GF-D8 (cell line): ENCODE measurements at places on chromosomes 5 and 9.
A peak's percentile ranks its signal among the peaks of the same experiment; 100 is the strongest.

DNA sequence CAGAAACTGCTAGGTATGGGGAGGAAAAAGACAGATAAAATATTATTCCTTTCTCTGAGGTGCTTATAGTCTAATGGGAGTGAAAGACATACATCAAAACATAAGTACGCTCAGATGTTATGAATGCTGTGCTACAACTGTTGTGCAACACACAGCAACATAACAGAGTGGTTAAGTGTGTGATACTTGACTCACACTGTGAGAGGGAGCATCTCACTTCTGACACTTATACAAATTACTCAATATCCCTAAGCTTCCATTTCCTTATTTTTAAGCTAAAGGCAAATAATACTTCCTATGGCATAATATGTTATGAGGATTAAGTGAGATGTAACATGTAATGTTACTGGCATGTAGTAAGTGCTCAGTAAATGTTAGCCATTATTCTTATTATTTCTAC, 110.6 kb upstream of the FER start:
- no peak for DNase-seq

DNA sequence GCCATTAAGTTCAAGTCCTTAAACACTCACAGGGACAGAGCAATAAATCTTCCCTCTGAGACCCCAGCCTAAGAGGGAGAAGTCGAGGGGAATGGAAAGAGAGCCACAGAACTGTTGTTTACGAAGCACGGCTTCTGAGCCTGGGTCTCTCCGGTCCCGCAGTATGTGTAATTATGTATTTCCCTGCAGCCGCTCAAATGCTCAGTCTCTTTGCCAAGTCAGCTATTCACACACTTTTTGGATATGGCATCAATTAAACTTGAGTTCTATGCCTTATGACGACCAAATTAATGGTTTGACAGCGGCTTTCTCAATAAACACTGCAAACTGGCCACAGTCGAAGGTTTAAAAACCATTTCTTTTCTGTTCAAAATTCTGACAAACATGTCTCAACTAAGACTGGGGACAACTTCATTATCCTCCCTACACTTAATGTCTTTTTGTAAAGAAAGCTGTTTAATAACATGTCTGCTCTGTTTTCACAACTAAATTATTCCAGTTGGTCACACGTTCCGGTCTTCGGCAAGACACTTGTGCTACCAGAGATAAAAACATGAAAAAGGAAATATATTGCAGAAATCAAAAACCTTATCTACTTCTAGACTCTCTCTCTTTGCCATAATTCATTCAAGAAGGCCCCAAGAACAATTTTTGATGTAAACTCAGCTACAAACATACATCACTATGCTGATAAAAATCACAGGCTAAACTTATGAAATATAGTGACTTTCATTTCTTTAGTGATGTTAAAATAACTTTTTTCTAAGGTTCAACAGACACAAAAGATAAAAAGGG, 203.2 kb downstream of the GAPVD1 start:
- no peak for DNase-seq

DNA sequence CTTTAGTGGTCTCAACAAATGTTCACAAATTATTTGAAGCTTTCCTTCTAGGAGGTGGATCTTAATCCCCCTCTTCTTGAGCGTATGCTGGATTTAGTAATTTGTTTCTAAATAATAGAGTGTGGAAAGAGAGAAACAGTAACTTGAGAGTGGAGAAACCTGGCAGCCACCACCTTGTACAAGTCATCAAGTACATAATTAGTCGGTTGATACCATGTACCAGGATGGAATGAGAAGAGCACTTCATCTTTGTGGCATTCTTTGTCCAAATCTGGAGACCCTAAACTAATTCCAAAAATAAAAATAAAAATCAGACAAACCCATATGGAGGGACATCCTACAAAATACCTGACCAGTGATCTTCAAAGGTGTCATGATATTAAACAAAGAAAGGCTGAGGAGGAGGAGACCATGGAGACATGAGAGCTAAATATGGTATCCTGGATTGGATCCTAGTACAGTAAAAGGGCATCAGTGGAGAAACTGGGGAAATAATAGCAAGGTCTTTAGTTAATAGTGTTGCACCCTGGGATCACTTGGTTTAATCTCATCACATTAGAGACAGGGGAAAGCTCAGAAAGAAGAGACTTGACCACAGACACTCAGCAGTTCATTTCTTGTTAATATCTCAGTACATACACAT, 147.9 kb downstream of the ASTN2 start:
- no peak for DNase-seq

DNA sequence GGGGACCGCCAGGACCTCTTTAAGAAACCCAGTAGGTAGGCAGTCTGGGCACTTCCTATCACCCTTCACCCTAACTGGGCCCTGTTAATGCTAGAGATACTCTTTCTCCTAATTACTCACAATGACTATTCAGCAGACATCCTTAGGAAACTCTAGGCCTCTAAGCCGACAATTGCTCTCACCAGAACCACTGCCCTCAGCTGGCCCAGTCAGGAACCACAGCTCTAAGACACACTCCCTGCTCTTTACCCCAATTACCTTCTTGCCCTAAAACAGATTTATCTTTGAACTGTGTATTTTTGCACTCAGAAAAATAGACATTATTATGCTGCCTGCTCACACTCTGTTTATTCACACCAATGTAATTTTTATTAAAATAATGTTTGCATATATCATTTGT, 432.6 kb upstream of the SLC30A5 start:
- no peak for DNase-seq

DNA sequence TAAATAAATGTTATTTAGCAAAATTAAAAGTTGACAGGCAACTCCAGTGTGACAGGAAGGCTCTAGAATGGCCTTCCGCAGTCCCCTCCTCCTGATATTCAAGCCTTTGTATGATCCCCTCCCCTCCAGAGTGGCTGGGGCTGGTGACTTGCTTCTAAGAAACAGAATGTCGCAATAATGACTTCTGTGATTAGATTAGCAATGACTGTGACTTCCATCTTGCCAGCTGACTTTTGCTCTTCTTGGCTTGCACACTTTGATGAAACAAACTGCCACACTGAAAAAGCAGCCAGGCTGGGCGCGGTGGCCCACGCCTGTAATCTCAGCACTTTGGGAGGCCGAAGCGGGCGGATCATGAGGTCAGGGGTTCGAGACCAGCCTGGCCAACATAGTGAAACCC, 106.5 kb upstream of the LARP1 start:
- DNase-seq: peak; percentile 51

GRCh38 chr5:168163966-168164365, 127.5 kb upstream of the WWC1 start:
- DNase-seq: no peak

- DNase-seq: no peak
These were observed 13.5 kb upstream of the MELK start for GRCh38 chr9:36559036-36559695.

- no peak for DNase-seq
These were observed 561.4 kb downstream of the CAAP1 start for GRCh38 chr9:26331223-26331622.

DNA sequence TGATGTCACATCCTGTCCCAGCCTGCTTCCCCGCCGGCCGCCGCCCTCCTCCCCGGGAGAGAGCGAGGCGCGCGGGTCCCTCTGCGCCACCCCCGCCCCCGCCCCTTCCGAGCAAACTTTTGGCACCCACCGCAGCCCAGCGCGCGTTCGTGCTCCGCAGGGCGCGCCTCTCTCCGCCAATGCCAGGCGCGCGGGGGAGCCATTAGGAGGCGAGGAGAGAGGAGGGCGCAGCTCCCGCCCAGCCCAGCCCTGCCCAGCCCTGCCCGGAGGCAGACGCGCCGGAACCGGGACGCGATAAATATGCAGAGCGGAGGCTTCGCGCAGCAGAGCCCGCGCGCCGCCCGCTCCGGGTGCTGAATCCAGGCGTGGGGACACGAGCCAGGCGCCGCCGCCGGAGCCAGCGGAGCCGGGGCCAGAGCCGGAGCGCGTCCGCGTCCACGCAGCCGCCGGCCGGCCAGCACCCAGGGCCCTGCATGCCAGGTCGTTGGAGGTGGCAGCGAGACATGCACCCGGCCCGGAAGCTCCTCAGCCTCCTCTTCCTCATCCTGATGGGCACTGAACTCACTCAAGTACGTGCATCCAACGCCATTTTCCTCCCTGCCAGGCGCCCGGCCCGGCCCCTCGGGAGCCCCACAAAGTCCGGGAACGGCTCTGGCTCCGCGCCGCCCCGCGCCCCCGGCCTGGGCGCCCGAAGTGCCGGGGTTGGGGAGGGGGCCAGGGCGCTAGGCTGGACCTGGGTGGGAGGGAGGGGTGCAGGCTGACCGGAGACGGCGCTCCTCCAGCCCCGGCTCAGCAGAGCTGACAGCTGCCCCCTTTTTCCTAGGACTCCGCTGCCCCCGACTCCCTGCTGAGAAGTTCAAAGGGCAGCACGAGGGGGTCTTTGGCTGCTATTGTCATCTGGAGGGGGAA, 12.0 kb upstream of the OLFM1 start:
- no peak for DNase-seq

- DNase-seq: no peak
These were observed 8.2 kb upstream of the AGPAT2 start for GRCh38 chr9:136695435-136695895.

DNA sequence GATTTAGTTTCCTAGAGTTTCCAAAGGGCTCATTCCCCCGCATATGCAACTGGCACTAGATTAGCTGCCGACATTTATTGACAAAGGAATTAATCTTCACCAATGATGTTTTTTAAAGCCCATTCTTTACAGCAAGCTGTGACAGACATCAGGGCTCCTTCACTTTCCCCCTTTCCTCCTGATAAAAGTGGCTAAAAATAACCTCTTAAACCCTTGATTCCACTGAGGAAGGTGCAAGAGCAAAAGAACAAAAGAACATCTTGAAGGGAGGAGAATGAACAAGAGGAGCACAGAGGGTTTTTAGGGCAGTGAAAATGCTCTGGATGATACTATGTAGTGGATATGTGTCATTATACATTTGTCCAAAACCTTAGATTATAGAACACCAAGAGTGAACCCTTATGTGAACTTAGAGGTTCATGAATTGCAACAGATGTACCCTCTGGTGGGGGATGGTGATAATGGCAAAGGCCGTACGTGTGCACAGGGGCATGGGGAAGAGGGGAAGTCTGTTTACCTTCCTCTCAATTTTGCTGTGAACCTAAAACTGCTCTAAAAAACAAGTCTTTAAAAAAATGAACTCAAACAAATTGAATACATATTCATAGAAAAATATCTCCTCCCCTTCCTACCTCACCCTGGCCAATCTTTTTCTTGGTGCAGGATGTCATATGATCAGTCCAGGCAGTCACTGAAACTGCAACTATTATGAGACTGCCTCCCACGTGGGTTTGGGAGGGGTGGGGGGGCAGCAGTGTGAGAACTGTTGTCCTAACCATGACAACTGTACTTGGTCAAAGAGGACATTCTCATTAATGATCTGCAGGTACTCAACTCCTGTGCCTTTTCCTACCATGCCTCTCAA, 83.0 kb downstream of the MARCHF3 start:
- no peak for DNase-seq

DNA sequence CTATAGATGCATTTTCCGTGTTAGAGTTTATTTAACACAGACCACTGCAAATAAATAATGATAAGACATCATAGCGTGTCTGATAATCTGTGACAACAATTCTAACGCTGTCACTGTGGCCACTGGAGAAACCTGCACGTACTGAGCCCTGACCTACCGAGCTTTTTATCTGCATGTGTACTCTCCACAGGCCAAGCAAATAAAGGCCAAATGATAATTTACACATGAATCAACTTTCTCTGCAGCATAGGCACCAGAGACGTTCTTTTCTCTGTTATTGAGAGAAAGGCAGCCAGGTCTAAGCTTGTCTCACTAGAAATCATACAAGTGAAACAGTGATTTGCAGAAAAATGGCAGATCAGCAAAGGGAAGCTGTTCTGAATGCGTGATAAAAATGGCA, 75.8 kb downstream of the POU5F2 start:
- DNase-seq: no peak

GRCh38 chr5:147382776-147383175, 127.1 kb downstream of the DPYSL3 start:
- DNase-seq: no peak

DNA sequence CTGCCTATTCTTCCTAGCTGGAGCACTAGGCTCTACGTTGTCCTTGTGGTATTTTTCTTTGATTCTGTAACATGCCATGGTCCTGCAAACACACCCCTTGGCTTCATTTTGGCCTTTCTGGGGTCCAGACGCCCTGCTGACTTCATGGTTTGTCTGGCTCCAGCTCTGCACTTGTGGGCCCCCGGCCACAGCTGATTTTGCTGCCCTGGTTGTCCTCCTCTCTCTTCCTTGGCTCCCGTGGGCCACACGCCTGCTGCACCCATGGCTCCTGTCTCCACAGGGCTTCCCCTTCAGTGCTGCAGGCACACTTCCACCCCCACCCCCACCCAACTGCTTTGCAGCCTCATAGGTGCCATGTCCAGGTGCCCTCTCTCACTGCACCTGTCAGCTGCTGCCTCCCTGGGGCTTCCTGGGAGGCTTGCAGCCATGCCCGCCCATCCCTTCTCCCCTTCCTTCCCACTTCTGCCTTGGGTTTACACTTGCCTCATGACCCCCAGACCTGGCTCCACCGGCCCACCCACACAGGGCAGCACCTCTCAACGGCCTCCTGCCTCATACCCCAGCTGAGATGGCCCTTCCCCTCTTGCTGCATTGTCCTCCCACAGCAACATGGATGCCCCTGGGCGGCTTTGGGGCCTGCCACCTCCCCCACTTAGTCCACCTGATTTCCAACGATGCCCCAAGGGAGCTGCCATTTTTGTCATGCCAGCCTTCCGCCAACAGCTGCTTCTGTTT, 25.6 kb downstream of the SLC6A3 start:
- no peak for DNase-seq

DNA sequence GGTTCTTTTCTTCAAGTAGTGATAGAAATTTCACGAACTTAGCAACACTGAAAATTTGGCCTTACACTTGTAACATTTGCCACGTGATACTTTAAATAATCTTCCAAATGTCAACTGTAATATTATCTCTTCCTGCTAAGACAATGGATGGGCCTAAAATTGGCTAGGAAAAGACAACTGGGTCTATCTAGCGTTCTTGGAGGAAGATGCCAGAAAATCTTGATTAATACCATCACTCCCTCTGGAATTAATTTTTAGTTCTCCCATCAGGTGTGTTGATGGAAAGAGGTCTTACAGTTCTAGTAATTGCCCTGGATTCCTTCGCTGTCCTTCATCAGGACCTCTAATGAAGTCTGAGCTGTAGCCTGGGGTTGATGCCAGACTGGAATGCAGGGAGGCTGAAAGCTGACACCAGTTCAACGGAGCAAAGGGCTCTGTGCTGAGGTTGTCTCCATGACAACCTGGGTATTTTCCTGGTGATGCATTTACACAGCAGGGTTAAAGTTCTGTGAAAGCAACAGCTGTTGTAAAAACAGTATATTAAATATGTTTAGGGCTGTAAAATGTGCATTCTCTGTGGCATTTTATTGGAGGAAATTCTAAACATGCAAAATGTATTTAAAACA, 92.3 kb downstream of the GAS1 start:
- no peak for DNase-seq

DNA sequence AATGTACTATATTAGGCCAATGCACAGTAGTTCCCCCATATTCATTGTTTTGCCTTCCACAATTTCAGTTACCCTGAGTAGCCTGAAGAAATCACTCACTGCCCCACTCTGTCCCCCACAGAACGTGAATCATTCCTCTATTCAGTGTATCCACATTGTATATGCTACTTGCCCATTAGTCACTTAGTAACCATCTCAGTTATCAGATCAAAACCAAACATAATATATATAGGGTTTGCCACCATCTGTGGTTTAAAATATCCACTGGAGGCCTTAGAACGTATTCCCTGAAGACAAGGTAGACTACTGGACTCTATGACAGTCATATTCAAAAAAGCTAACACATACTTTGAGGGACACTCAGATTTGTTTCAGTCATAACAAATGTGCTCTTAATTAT, 465.7 kb upstream of the RGMB start:
- DNase-seq: no peak

- no peak for DNase-seq
These were observed 457 bp upstream of the CDH18 start for GRCh38 chr5:19988457-19988856.
